ENCODE measurements at places on chromosomes 11 and 22.

DNA sequence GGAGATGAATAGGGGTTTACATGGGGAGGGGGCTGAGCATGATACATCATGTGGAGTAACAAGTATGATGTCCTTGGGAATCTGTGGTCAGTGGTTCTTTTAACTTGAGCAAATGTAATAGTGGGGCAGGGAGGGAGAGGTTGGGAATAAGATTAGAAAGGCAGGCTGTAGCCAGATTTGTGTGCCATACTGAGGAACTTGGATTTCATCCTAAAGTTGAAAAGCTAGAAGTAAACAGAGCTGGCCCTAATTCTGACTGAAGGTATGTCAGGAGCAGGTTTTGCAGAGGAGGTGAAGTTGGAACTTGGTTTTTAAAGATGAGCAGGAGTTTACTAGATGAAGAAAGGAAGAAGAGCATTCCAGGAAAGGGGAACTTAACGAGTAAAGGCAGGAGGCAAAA, 108.3 kb upstream of the RRM1 start:
- no peak for DNase-seq

DNA sequence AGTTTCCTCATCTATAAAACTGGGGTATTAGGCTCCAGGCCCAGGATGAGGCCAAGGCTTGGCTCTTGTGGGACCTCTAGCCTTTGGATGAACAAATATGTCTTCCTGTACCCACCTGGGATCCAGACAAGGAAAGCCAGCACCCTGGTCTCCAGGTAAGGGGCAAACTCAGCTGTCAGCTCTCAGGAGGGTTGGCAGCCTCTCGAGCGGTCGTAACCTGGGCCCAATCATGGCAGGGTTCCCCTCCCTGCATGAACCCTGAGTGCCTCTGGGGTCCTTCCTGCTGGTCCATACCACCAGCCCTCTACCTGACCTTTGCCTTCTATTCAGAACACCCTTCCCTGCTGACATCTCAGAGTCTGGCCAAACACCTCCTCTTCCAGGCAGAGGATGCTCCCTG, 19.6 kb downstream of the SLC22A12 start:
- DNase-seq = no peak

DNA sequence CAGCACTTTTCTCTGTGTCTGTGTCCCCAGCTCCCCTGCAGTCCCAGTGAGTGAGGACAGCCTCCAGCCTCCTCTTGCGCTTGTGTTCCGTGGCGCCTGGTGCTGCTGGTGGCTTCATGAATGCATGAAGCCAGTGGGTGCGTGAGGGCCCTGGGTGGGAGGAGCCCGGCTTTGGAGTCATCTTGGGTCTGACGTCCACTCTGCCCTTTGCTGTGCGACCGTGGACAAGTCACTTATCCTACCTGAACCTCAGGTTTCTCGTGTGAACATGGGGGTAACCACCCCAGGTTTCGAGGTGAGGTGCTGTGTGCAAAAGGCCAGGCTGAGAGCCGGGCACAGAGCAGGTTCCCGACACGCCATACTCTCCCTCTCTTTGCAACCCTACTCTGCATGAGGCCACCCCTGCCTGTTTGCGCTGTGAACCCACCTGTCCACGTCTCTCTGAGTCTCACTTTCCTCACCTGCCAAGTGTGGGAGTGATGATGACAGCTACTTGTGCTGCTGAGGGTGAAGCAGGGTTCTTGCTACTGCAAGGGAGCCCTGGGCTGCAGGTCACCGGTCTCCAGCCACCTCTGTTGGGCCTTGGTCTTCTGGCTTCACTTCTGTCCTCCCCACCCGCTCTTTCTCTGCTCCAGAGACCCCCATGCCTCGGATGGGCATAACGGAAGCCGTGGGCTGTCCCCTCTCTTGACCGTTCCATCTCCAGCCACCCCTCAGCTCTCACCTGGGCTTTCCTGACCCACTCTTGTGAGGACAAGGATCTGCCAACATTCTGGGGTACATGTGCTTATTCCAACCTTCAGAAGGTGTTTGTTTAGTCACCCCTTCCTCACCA, 537.6 kb downstream of the TBC1D22A start:
- no peak for DNase-seq

- no peak for DNase-seq
Observed at GRCh38 chr22:44352378-44353035, 39.8 kb upstream of the SHISAL1 start.

GRCh38 chr11:12362857-12363256, 14.5 kb upstream of the PARVA start:
- DNase-seq = no peak

GRCh38 chr11:29214833-29215232, 802.0 kb downstream of the KCNA4 start:
- no peak for DNase-seq
